Dermis blood vessel endothelial cell (primary cell): ENCODE measurements at places on chromosomes 1 and 21. TPM values are rescaled to one million over a fixed set of nuclear protein-coding genes. Genes with fewer than 3 reads are reported as not detected.
A peak's percentile ranks its signal among the peaks of the same experiment; 100 is the strongest.

GRCh38 chr1:216293683-216294082, 129.6 kb downstream of the USH2A start:
- DNase-seq = no peak

DNA sequence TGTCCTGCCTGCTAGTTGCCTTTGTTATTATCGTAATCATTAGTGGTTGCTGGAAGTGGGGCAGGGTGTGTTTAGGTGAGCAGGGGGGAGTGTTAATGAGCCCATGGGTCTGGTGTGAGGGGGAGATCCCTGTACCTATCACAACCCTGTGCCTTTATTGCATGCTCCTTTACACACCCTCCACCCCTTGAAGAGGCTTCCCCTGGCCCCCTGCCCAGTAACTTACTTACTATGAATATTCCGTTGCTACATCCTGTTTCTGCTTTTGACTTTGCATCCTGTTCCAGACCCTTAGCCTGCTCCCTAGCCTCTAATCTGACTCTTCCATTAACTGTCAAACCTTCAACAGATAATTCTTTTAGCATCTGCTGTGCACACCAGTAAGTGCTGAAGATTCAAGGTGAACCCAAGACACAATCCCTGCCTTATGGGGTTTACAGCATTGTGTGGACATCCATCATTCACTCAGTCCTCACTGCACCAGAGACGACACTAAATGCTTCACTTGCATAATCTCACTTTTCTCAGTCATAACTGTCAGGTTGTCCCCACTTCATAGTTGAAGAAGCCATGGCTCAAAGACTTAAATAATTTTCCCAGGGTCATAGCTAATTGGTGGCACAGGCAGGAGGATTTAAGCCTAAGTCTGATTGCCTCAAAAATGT, 47.9 kb downstream of the CDC7 start:
- DNase-seq = no peak

GRCh38 chr1:199472018-199472417, 555.5 kb upstream of the NR5A2 start:
- DNase-seq = no peak

- DNase-seq = no peak
Observed at GRCh38 chr1:23589585-23589986, 30.3 kb upstream of the ID3 start.

DNA sequence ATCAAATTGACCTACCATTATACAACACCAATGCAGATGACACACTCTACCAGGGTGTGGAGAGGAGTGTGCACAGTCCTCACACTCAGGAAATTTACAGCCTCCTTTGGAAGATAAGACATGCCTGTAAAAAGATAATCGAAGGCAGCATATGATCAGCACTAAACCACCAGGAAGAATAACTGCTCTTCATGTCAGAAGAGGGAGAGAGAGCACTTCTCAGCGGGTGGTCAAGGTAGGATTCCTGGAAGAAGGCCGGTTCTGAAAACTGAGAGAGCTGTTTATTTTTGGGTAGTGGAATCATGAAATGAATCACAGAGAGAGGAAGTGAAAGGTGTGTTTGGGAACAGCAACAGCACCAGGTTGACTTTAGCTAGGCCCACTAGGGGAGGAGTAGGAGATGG, 14.0 kb upstream of the ZNF697 start:
- DNase-seq = no peak

DNA sequence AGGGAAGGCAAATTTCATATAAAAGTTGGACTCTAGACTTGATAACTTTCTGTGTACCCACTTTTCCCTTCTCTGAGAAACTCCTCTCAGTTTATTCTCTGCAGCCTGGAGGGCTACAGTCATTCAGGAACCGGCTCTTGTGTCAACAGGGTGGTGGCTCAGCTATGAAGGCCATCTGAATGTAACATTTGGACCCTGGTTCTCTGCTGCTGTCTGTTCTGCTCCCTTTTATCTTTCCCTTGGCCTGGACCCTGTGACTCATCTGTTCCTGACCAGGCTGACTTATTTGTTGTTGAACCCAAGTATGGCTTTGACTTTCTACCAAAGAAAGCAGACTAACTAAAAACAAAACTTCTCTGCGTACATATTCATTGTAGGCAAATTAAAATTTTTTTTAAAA, 75.4 kb downstream of the CENPF start:
- DNase-seq = no peak

GRCh38 chr1:116270316-116271057, 102.6 kb upstream of the ATP1A1 start:
- DNase-seq = no peak

- DNase-seq = no peak
Observed at GRCh38 chr1:26468911-26469310, 3.3 kb upstream of the HMGN2 start.

- no peak for DNase-seq
Observed at GRCh38 chr1:109213345-109213823, 334 bp upstream of the SARS1 start.

DNA sequence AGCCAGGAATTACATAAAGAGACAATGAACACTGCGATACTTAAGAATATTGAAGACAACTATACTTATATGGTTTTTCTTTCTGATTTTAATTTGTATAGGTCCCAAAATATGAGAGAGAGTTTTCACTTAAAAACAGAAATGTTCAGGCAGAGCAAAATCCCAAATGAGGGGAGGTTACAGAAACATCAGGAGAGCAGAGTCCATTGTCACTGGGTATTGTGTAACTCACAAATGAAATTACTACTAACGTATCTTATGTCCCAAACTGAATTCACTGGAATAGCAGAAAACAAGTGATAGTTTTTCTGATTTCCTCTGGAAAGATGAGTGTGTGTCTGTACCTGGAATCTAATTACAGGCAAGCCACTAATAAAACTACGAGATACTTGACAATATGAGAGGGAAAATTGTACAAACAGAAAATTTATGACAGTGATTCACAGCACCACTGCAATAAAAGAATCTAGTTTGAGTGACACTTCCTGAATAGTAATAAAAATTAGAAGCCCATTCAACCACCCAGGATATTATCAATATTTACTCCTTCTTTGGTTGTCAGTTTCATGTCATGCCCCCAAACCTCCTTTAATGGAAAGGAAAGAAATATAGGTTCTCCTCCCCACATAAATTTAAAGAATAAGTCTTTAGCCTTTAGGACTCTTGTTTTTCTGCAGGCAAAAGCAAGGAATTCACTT, 522.6 kb downstream of the ADGRL2 start:
- DNase-seq = no peak

DNA sequence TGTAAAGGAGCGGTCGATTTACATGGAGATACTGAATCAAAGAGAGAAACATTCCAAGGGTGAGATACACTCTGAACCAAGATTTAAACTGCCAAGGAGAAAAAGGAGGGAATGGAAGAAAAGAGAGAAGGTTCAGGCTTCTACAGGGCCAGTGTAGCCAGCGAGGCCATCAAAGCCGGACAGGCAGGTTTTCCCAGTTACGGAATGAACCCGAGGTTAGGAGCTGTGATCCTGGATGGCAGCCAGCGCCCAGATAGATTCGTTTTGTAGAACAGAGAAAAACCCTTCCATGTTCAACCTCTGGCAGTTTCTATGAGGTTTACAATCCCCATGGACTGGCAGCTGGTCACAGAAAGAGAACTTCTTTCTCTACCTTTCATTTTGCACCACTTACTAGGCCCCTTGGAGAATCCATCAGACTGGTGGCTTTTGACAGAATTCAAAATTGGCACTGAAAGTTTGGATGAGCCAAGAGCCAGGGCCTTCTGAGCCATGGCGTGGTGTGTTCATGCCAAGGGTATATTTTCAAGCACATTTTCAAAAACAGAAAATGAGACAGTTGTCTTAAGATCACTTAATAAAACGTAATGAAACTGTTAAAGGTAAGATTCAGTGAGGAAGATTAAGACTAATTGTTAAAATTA, 171.5 kb downstream of the RUNX1 start:
- no peak for DNase-seq

DNA sequence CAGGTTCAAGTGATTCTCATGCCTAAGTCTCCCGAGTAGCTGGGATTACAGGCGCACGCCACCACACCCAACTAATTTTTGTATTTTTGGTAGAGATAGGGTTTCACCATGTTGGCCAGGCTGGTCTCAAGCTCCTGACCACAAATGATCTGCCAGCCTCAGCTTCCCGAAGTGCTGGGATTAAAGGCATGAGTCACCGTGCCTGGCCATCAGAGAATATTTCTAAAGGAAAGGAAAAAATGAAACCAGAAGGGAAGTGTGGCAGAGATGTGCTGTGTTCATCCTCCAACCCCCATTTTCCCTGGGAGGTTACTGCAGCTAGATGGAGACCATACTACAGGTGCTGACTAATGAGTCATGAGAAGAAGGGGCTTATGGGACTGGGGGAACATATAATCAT, 964.1 kb downstream of the TTLL7 start:
- no peak for DNase-seq

GRCh38 chr1:16612332-16613172, 812 bp downstream of the NBPF1 start:
- peak; percentile 80 for DNase-seq

DNA sequence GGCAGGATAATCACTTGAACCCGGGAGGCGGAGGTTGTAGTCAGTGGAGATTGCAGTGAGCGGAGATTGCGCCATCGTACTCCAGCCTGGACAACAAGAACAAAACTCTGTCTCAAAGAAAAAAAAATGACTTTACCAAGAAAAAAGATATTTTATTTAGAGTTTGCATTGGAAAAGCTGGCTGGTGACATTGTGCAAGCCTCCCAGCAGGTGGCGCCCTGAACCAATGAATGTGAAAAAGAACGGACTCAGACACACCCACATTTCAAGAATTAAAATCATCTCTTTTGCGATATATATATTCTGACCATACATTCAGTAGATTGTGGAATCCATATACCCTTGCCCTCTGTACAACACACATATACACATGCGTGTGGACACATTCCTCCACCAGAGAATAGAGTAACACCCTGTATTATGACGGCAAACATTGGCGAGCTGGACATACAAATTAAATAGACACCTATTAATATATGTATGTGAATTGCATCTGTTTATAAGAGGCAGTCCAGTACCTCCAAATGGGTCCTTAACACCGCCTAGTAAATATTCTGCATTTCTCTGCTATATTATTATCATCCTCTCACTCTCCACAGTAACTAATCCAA, 39.0 kb upstream of the CADM3 start:
- peak; percentile 81 for DNase-seq

DNA sequence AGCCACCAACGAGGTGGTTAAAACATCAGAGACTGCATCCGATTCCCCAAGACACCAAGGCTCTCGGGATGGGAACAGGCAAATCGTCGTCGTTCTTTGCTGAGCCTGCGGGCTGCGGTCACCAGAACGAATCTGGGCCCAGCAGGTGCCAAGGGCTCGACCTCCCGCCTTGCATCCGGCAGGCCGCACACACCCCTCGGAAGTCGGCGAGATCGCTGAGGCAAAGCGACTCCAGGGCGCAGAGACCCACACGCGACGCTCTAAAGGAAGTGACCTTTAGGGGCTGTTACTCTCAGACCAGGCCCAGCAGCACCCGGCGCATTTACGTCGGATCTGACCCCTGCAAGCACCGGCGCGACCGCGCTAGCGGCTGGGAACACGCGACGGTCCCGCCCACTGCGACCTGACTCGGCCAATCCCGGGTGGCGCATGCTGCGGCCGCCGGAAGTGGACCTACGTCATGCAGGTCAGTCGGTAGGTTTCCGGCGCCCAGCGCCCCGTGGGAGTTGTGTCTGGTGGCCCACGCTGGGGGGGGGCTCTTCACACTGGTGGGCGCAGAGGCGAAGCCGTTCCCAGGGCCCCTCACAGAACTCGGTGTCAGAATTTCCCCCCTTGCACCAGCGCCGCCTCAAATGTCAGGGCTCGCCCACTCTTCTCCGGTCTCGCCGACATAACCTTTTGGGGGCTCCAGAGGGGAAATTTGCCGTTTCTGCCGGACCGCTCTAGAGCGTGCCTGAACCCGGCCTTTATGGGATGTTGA, 7.5 kb upstream of the PARK7 start:
- peak; percentile 93 for DNase-seq

- DNase-seq = no peak
Observed at GRCh38 chr21:44047996-44048560, 36.0 kb downstream of the TRAPPC10 start.

DNA sequence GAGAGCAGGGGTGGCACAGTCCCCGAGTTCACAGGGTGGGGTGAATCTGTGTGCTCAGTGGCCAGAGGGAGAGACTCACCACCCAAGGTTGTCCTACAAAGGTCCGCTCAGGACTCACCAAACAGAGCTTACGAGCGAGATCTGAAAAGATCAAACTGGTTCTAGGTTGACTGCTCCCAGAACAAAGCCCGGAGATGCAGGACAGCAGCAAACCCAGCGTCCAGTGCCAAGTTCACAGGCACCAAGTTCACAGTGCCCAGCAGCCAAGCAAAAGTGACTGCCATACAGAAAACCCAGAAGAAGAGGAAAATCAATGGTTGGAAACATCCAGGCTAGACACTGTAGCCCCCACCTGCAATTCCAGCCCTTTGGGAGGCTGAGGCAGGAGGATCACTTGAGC, 35.7 kb downstream of the AGPAT3 start:
- DNase-seq = no peak

RAP1GAP gene
- under 0.01 and 0.05 TPM in 2 replicates for total RNA-seq

SPATA45 gene
- not detected in 2 replicates for total RNA-seq

HRNR gene
- total RNA-seq = under 0.01 TPM in 1 of 2 replicates, not detected in the other

ETS2 gene
- total RNA-seq = 26.2 and 30.1 TPM in 2 replicates

LMX1A gene
- not detected in 2 replicates for total RNA-seq

RAB42 gene
- total RNA-seq = 2.5 and 8.8 TPM in 2 replicates

ZC3H12A gene
- 3.3 and 5.4 TPM in 2 replicates for total RNA-seq

LAD1 gene
- 0.09 and 0.68 TPM in 2 replicates for total RNA-seq

ZNF672 gene
- total RNA-seq = 28.1 and 32.2 TPM in 2 replicates

TOR1AIP2 gene
- total RNA-seq = 114 and 160 TPM in 2 replicates

HES3 gene
- total RNA-seq = not detected in 2 replicates
